ENCODE measurements at places on chromosomes 2 and 18.

DNA sequence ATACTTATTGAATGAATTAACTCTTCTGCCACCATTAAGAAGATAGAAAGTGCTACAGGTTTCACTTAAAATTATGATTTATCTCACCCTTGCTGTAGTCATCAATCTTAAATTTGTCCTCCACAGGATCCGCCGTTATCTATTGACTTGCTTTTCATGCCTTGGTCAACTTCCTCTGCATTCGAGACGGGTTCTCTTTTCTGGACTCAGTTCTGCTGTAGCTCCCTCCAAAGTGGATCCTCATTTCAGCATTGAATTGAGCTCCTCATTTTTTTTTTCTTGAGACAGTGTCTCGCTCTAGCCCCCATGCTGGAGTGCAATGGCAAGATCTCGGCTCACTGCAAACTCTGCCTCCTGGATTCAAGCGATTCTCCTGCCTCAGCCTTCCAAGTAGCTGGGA lies 27.6 kb downstream of the INPP5D start:
- DNase-seq: no peak

- no peak for DNase-seq
These were observed 9.1 kb downstream of the APLF start for GRCh38 chr2:68476454-68476853.

DNA sequence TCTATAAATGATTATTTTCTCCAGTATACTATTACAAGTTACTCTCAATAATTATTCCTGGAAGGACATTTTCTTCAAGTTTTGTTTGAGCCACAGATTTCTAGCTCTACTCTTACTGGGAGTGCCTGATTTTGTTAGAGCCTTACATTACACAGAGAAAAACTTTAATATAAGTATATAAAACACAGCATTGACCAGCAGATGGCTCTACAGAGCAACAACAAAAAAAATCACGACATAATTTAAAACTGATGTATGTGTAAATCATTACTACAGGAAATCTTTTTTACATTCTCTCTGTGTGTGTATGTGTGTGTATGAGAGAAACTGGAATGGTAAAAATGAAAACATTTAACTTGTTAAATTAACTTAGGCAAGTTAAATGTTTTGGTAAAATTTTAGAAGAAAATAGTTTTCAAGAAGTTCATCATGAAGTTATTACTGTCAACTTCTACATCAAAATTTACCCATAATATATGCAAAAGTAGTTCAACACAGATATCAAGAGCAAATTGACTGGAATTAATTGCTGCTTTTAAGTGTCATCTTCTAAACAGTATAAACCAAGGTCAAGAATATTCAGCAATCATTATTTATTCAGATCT lies 103.3 kb downstream of the MDH1 start:
- peak; percentile 36 for DNase-seq

DNA sequence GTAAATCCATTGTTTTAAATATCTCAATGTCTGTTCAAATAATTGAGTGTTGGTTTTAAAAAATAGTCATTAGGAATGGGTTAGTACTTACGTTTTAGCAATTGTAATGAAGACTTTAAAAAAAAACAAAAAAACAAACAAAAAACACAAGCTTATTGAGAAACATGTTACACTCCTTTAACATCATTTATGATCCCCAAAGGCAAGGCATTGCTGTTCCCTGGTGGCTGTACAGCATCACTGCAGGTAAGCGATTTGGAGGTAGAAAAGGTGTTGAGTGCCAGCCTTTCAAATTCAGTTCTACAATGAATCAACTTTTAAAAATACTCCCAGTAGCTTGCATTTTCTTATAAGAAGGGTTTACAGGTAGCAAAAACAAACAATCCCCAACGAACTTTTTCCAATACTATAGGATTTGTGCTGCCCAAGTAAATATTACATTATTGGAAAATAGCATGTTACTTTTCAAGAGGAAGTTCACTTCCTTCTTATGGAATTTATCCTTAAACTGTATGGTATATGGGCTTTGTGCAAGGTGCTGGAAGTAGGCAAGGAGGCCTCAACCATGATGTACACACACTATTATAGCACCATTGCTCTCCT lies 27.5 kb downstream of the CNRIP1 start:
- peak; percentile 60 for DNase-seq

DNA sequence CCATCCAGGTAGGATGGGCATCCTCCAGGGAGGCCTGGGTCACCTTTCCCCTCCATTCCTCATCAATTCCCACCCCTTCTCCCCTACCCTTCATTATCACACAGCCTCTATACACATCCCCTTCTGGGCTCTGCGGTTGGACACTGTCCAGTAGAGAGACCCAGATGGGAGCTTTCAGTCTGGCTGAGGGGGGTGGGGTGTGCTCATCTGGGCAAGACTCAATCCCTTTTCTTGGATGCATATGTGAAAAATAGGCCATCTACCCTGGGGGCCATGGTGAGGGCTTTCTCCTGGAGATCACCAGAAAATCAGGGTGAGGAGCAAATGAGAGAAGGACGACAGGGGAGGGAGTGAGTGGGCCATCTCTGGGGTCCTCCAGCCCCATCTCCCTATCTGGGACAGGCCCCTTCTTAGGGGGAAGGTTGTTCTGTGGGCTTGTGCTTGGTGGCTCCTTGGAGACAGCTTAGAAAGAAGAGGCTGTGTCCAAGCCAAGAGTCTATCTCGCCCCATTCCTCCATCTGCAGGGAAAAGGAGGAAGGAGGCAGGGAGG lies 160.1 kb downstream of the DYSF start:
- no peak for DNase-seq

DNA sequence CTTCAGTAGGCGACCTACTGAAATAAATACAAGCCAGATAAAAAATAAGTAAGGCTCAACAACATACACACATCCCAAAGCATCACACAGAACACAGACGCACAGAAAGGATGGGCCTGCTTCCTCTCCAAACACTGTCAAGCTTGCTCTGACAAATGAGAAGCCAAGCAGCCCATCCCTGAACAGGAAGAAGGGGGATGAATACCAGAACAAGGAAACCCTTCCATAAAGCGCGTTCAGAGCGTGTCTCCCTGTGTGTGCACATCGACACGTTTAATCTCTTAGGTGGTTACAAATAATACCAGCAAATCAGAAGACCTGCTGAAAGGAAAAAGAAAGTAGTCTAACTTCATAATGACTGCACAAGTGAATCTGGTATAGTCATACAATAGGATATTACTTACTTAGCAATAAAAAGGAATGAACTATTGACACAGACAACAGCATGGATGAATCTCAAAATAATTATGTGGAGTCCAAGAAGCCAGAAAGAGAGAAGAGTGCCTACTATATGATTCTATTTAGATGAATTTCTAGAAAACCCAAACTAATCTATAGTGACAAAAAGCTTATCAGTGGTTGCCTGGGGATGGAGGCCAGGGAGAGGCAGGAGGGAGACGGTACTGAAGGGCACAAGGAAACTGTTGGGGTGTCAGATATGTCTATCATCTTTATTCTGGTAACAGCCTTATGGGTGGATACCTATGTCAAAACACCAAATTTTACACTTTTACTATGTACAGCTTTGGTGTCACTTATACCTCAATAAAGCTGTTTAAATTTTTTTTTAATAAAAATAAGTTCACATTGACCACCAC lies 26.8 kb downstream of the MBOAT2 start:
- DNase-seq: no peak

GRCh38 chr18:23101861-23102432 lies 33.3 kb upstream of the CABLES1 start:
- no peak for DNase-seq

- no peak for DNase-seq
These were observed 26.3 kb downstream of the MRPL35 start for GRCh38 chr2:86225581-86225980.

DNA sequence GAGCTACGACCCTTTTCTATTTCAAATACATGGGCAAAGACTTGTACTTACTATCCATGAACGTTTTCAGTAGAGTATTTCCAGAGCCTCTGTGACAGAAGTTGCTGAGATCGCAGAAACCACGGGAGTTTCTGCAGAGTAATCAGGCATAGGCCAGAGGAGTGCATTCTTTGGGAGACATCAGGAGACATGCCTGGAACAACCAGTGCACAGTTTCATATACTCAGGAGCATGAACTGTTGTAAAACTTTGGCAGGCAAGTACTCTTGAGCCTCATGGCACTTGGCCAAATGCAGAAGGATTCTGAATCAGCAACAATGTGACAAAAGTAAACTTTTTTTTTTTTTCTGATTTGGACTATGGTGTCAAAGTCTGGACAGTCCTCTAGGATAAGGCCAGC lies 307.1 kb downstream of the GRB14 start:
- DNase-seq: peak; percentile 5

DNA sequence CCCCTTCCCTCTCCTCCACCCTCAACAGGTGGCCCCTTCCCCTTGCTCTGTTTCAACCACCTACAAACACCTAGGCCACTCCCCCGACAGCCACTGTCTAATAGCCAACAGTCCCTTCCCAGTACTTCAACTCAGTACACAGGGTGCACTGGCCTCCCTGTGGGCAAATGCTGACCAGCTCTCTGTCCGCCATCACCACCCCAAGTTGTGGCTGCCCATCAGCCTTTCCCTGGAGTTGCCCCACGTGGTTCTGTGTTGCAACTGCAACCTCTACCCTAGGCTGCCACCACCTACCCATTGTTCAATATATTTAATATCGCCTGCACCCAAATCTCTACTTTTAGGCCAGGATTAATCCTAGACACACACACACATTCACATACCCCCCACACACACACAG lies 173.5 kb downstream of the MREG start:
- no peak for DNase-seq

GRCh38 chr2:196851088-196851487 lies 41.9 kb upstream of the C2orf66 start:
- no peak for DNase-seq

GRCh38 chr2:191217580-191217979 lies 27.6 kb upstream of the MYO1B start:
- DNase-seq: no peak

GRCh38 chr18:31156821-31157763 lies 5.6 kb downstream of the DSC1 start:
- no peak for DNase-seq

GRCh38 chr18:32911660-32912284 lies 138.9 kb upstream of the KLHL14 start:
- DNase-seq: no peak

GRCh38 chr2:20184067-20184938 lies 40.6 kb downstream of the SDC1 start:
- no peak for DNase-seq

DNA sequence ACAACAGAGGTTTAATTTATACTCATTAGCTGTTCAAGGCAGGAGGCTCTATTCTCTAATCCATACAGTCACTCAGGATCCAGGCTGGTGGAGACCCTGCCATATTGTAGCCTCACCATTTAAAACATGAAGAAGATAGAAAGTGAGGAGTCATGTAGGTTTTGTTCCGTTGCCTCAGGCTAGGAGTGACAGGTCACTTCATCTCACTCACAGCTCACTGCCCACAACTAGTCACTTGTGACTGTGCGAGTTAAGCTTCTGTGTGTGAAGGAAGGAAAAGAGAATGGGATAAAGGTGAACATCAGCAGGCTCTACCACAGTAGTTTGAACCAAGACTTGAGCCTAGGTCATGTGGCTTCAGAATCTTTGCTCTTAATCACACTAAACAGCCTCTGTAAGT lies 9.0 kb upstream of the IGFBP2 start:
- DNase-seq: no peak

DNA sequence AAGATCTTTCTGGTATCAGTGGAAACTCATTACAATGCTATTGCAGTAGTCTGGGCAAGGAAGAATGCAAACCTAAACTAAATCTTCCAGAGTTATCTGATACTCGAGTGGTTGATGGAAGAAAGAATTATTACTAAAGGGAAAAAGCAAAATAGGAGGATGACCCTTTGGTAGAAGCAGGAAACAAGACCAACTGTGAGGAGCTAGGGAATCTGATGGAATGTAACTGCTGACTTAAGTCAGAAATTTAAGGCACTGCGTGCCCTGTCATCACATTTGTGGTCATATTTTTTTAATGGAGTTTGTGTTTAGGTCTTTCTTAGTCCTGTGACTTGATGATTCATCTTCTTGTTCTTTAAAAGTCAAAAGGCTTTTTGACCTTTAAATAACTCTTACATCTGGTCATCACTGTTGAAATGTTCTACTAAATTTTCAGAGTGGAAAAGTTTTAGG lies 36.5 kb upstream of the ARMC9 start:
- peak; percentile 52 for DNase-seq

GRCh38 chr18:70128271-70128670 lies 77.2 kb downstream of the RTTN start:
- DNase-seq: no peak

GRCh38 chr2:110865188-110865587 lies 132.8 kb downstream of the ACOXL start:
- no peak for DNase-seq

GRCh38 chr2:27496357-27497287 lies at the start of gene GCKR:
Gene GCKR, plus strand, starts transcription at chr2:27496839. Its CDS starts 66 bp downstream, at chr2:27496905.
- DNase-seq: no peak

- DNase-seq: no peak
These were observed 21.3 kb upstream of the SP140L start for GRCh38 chr2:230305416-230306275.

DNA sequence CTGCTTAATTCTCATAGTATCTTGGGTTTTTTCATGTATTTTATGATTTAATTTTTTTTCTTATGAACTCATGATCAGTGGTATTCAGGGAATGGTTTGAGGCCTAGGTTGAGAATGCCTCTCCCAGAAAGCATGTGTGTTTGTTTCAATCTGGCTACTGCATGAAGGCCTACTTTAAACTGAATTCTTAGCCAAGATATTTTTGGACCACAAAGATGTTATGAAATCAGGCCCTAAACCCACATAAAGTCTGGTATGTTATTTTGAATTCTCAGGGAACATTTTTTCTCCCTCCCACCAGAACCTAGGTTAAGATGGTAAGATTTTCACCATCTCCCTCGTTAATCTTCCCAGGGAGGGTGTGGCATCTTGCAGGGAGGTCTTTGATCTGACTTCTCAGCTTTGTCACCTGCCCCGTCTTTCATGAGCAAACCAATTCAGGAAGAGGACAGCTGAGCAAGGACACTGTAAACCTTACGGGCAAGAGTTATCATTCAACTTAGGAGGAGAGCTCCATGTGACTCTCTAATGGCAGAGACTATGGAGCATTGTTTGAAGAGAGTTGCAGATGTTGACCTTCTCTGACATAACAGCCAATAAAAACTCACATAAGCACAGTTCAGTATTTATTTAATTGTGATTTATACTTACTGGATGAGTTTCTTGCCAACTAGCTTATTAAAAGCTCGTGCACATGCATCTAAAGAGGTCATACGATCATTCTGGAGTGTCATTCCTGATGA lies 21.3 kb upstream of the ACKR3 start:
- no peak for DNase-seq

DNA sequence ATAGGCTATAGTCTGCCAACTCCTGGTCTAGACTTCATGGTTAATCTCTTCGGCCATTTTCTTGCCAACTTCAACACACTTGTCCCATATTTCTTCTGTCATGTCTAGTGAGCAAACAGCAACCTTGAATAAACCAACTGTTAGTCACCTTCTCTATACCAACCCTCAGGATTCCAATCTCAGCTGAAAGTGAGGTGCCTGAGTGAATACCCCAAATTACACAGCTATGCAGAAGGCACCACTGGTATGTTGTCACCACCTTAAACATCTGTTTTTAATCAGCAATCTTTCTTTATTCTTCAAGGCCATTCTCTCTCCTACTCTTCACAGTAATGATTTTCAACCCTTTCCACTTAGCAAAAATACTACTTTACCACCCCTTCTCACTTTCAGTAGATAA lies 39.3 kb downstream of the THOC1 start:
- DNase-seq: no peak

- no peak for DNase-seq
These were observed 5.6 kb upstream of the EML4 start for GRCh38 chr2:42163444-42164045.

GRCh38 chr18:26487437-26487836 lies 60.9 kb downstream of the KCTD1 start:
- no peak for DNase-seq

GRCh38 chr2:169702996-169703395 lies 8.7 kb downstream of the PHOSPHO2 start:
- DNase-seq: no peak

Data from G401 (cell line).